ENCODE measurements at places on chromosomes 6 and 20.

- H3K36me3 ChIP-seq: no peaks in the 10 kb centered on the region
- no peak overlapping the region for H3K27ac ChIP-seq
- no peak for DNase-seq
- no peak overlapping the region for H3K4me3 ChIP-seq
Measured at GRCh38 chr6:124057461-124057860, 253.8 kb downstream of the NKAIN2 start.

DNA sequence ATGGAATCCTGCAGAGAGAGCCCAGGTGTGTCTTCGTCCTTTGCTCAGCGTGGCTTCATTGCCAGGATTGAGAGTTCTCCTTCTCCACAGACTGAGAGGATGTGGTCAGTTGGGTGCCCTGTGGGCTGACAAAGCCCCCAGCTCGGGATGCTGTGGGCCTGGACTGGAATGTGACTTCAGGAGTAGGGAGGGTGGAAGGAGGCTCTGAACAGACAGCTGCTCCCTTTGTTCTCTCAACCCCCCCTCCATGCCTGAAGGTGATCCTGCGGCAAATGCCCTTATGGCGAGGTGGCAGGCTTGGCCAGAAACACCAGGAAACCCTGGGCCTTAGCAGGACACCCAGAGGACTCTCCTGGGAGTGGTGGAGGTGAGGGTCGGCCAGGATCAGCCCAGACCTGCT is 1.8 kb upstream of the CST5 start:
- H3K4me1 ChIP-seq: peaks cover 9% of the 10 kb centered on the region
- H3K4me3 ChIP-seq: no peak overlapping the region
- H3K36me3 ChIP-seq: no peaks in the 10 kb centered on the region
- H3K27ac ChIP-seq: no peak overlapping the region
- DNase-seq: no peak

DNA sequence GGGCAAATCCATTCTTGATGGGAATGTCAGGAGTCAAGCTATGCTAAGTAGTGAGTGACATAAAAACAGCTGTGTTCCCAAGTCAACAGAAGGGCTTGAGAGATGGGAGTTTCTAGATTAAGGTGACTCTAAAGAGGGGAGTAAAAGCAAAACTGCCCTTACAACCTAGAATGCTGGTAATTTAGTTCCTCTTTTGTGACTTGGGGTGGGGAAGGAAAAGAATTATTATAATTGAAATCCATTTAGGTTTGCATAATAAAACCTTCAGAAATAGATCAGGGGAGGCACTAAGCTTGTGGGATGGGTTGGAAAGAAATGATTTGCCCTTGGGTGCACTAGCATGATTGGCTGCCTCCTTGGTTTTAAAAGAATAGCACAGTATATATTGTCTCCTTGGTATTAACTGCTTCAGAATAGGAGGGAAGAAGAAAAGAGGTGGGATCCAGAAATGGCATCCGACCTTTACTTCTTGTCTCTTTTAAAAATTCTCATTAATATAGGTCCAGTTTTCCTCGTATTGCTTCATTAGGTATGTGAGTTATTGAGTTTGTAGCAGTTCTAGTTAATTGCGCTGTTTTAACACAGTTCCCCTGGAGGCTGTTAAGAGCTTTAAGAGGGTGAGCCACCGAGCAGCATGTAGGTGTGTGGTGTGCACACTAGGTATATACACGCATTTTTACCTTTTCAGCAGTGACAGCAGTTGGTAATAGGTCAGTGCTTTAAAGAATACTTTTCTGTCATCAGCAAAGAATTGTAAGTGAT is 95.3 kb upstream of the VSTM2L start:
- DNase-seq: no peak
- H3K4me1 ChIP-seq: peaks cover 16% of the 10 kb centered on the region
- no peak overlapping the region for H3K4me3 ChIP-seq
- H3K27ac ChIP-seq: no peak overlapping the region

GRCh38 chr6:108118810-108119768 is 44.5 kb upstream of the OSTM1 start:
- H3K4me3 ChIP-seq: peak overlapping the region; percentile 94
- H3K36me3 ChIP-seq: no peaks in the 10 kb centered on the region
- peak; percentile 24 for DNase-seq
- peaks cover 36% of the 10 kb centered on the region for H3K27me3 ChIP-seq
- H3K4me1 ChIP-seq: peaks cover 39% of the 10 kb centered on the region

GRCh38 chr20:62596486-62596885 is 45.8 kb upstream of the SLCO4A1 start:
- no peaks in the 10 kb centered on the region for H3K36me3 ChIP-seq
- peak; percentile 26 for DNase-seq
- H3K4me1 ChIP-seq: peaks cover 8% of the 10 kb centered on the region
- peaks cover 11% of the 10 kb centered on the region for H3K27me3 ChIP-seq
- H3K4me3 ChIP-seq: no peak overlapping the region
